ENCODE measurements at places on chromosomes 5 and 9.

DNA sequence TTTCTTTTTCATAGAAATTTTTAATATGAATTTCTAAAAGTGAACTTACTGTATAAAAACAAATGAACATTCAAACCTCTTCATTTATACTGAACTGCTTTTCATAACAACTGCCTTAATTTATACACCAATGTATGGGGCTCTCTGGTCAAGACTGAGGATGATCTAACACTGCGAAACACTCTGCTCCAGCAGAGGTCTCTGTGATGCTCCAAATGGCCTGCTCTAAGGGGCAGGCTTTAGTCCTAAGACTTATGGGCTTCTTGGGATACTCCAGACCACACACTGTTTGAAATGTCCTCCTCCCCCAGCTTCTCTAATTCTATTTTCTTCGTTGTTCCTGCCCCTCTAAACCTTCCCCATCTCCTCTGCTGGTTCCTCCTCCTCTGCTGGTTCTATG is 58.5 kb downstream of the LIFR start:
- no peak for DNase-seq

DNA sequence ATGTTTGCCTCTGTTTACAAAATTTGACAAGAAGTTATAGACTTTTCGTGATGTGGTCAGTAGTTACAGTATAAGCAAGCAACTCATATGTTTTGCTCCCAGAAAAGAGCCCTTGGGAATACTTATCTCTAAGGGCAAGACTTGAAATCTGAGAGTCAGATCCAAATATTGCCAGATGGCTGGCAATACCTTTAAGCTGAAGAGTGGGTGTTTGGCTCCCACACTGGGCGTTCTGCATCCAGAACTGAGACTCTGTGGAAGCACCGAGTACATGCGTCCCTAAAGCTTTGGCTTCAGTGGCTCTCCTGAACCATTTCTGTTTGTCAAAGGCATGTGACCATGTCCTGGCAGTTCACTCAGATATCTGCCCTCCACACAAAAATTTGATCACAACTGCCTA is 194.1 kb downstream of the DCP2 start:
- DNase-seq: no peak

DNA sequence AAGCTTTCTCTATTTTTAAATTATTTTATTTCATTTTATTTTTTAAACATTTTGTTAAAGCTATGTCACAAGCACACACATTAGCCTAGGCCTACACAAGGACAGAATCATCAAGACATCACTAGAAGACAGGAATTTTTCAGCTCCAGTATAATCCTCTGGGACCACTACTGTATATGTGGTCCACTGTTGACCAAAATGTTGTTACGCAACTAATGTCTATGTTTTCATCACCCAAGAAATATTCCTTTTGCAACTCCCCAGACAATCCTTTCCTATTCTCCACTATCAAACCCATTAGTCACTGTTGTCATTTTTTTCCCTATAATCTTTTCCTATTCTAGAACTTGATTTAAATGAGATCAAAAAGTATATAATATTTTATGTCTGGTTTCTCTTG is 2371.7 kb upstream of the C9orf72 start:
- DNase-seq: no peak

DNA sequence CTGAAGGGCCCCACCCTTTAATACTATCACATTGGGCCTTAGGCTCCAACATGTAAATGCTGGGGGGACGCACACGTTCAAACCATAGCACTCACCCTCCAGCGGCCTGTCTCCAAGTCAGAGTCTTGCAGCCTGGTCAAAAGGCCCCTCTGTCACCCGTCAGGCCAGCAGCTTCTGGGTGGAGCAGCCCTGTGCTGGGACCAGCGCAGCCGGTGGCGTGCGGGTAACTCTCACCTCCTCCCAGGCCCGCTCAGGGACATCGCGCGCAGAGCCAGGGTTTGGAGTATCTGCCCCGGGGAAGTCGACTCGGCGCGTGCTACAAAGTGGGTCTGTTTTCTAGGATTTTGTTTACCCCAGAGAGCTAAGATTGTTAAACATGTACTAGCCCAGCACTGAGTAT is 93.0 kb upstream of the COL5A1 start:
- DNase-seq: no peak

DNA sequence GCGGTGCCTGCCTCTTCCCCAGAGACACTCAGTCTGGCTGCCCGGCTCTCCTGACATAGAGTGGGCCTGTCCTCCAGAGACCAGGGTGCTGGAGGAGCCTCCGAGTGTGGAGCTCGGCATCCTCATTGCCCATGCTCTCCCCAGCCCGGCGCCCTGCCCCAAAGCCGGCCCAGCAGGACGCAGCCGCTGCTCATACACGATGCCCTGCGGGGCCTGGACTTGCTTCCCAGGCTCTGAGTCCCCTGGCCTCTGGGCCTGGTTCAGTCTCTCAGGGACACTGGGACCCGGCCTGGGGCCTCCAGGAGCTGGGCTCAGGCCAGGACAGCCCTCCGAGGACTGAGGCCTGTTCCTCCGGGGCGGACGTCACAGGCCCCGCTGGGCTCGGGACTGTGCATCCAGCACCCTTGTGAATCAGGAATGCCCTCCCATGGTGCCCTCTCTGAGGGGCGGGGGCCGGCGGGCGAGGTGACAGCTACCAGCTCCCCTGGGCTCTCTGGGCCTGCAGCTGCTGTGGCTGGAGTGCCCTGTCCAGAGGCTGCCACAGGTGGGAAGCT is 23.2 kb downstream of the TPPP start:
- DNase-seq: no peak

GRCh38 chr9:75612754-75613153 is 277.7 kb upstream of the PCSK5 start:
- DNase-seq: no peak

GRCh38 chr9:132789719-132790118 is 88.4 kb downstream of the AK8 start:
- no peak for DNase-seq

GRCh38 chr9:126009047-126009446 is 261.9 kb downstream of the PBX3 start:
- DNase-seq: no peak

GRCh38 chr5:35303152-35303551 is 72.9 kb upstream of the PRLR start:
- DNase-seq: no peak

GRCh38 chr9:84317563-84317962 is 23.0 kb downstream of the SLC28A3 start:
- DNase-seq: no peak

Data from WTC11 (cell line).